SK-N-SH (cell line): ENCODE measurements at places on chromosomes 7 and 10. TPM values are rescaled to one million over a fixed set of nuclear protein-coding genes. Genes with fewer than 3 reads are reported as not detected.

The VWC2 gene
- not detected in 2 replicates for polyA plus RNA-seq

GRCh38 chr10:133405844-133406527 is 12.0 kb downstream of the MTG1 start:
- no peak for DNase-seq
- peaks cover 57% of the 10 kb centered on the region for H3K36me3 ChIP-seq
- peak overlapping the region; percentile 60 for H3K27ac ChIP-seq
- H3K4me3 ChIP-seq: no peak overlapping the region
- H3K4me1 ChIP-seq: no peaks in the 10 kb centered on the region

DNA sequence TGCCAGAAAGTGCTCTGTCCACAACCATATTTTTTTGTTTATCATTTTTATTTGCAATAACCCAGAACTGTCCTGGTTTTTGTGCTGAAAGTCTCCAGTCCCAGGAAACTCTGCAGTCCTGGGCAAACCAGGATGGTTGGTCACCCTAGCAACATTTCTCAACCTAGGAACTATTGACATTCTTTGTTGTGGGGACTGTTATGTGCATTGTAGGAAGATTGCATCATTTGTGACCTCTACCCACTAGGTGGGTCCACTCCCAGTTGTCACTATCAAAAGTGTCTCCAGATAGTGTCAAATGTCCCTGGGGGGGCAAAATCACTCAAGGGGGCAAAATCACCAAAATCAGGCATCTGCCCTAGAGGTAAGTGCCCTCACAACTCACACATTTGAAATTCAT is 14.0 kb upstream of the SRI start:
- H3K27ac ChIP-seq: no peak overlapping the region
- DNase-seq: no peak
- no peaks in the 10 kb centered on the region; the same call in 1 of the 2 replicates for H3K27me3 ChIP-seq
- H3K36me3 ChIP-seq: no peaks in the 10 kb centered on the region
- H3K4me1 ChIP-seq: no peaks in the 10 kb centered on the region

DNA sequence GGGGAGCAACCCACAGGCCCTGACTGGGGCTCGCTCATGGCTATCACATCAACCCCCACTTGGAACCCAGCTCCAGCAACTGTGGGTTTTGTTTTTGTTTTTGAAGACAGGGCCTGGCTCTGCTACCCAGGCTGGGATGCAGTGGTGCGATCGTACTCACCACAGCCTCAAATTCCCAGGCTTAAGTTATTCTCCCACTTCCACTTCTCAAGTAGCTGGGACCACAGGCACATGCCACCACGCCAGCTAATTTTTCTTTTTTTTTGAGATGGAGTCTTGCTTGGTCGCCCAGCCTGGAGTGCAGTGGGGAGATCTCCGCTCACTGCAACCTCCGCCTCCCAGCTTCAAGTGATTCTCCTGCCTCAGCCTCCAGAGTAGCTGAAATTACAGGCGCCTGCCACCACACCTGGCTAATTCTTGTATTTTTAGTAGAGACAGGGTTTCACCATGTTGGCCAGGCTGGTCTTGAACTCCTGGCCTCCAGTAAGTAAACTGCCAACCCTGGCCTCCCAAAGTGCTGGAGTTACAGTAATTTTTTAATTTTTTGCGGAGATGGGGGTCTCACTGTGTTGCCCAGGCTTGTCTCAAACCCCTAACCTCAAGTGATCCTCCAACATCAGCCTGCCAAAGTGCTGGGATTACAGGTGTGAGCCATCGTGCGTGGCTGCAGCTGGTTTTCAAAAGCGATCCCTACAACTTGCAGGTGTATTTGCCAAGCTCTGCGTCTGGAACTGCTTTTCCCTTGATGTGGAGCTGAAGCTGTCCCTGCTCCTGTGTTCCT is 228.7 kb downstream of the SKIDA1 start:
- H3K4me3 ChIP-seq: no peak overlapping the region
- no peaks in the 10 kb centered on the region for H3K36me3 ChIP-seq
- no peak overlapping the region for H3K27ac ChIP-seq
- no peaks in the 10 kb centered on the region for H3K27me3 ChIP-seq

GRCh38 chr10:103855424-103855823 is at the start of gene SH3PXD2A:
TSS of gene SH3PXD2A (minus strand) at chr10:103855576. CDS start at chr10:103855266, 310 bp downstream.
- H3K4me3 ChIP-seq: peak within 1 kb of the TSS; percentile 82
- H3K36me3 ChIP-seq: no peaks in the 10 kb centered on the region
- peak within 1 kb of the TSS; percentile 55 for H3K27ac ChIP-seq
- peaks cover 5% of the 10 kb centered on the region; the same call in 1 of the 2 replicates for H3K4me1 ChIP-seq
